ENCODE measurements at places on chromosomes 5 and 9. TPM values are rescaled to one million over a fixed set of nuclear protein-coding genes. Genes with fewer than 3 reads are reported as not detected.
A peak's percentile ranks its signal among the peaks of the same experiment; 100 is the strongest.

GRCh38 chr5:174844971-174845370 lies 120.6 kb downstream of the MSX2 start:
- DNase-seq: no peak

DNA sequence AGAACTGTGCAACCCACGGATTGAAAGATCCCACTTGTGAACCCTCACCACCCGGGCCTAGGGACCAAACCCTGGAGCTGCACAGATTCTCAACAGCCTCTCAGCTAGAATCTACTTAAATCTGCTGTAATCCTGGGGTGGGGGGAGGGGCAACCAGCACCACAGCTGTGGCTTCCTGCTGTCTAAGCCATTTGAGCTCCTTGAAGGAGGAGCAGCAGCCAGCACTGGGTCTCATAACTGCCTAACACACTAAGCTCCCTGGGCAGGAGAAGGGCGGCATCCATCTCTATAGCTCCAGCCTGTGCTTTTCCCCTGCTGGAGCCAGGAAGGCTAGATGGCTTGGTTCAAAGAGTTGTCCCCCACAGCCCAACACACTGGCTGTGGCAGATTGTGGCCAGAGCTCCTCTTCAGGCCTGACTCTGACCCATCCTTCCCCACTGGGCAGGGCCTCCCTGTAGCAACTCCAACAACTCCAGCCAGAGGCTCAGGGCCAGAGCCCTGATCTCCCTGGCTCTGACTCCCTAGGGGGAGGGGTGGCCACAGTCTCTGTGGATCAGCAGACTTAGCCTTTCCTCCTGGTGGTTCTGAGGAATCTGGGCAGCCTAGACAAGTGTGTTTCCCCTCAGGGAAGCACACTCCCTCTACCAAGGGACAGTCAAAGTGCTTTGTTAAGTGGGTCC lies 72.0 kb upstream of the C9orf72 start:
- no peak for DNase-seq

GRCh38 chr5:156912869-156913268 lies 50.2 kb downstream of the TIMD4 start:
- no peak for DNase-seq

GRCh38 chr9:76700916-76701315 lies 63.3 kb upstream of the PCA3 start:
- DNase-seq: no peak

- no peak for DNase-seq
Measured at GRCh38 chr5:136639616-136640015, 274.3 kb upstream of the TRPC7 start.

DNA sequence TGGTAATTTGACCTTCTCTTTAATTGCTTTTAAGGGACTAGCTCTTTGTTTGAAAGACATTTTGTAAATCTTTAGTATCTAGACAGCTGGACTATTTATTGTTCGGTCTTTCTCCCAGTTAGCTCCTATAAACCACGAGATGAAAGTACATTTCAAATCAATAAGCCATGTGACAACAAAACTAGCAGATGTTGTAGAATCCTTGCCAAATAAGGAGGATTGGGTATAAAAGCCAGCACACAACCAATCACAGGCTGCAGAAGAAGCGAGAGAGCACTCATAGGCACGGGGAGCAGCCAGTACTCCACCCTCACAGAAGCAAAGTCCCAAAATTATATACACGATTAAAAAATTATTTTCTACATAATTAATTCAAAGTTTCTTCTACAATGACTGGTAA lies 8.1 kb upstream of the OMD start:
- DNase-seq: no peak

- no peak for DNase-seq
Measured at GRCh38 chr5:81820863-81821262, 70.0 kb upstream of the SSBP2 start.

- no peak for DNase-seq
Measured at GRCh38 chr5:113317636-113318035, 117.2 kb downstream of the TSSK1B start.

GRCh38 chr5:170439944-170440269 lies 50.7 kb upstream of the KCNMB1 start:
- peak; percentile 74 for DNase-seq

GRCh38 chr5:35618781-35619180 lies 1.1 kb downstream of the SPEF2 start:
- DNase-seq: no peak

DNA sequence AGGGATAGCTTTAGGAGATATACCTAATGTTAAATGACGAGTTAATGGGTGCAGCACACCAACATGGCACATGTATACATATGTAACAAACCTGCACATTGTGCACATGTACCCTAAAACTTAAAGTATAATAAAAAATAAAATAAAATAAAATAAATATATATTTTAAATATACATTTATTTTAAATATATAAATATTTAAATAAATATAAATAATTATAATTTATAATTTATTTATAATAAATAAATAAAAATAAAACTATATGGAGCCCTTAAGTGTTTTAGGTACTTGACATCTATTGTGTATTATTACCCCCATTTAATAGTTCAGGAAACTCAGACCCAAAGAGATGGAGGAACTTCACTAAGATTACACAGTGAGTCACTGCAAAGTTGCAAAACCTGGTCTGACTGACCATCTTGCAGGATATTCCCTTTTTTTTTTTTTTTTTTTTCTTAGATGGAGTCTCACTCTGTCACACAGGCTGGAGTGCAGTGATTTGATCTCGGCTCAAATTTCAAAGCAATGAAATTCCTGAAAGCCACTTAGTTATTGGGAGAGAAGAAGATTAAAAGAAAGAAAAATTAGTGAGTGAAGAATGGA lies 5.8 kb upstream of the C5orf52 start:
- DNase-seq: no peak

DNA sequence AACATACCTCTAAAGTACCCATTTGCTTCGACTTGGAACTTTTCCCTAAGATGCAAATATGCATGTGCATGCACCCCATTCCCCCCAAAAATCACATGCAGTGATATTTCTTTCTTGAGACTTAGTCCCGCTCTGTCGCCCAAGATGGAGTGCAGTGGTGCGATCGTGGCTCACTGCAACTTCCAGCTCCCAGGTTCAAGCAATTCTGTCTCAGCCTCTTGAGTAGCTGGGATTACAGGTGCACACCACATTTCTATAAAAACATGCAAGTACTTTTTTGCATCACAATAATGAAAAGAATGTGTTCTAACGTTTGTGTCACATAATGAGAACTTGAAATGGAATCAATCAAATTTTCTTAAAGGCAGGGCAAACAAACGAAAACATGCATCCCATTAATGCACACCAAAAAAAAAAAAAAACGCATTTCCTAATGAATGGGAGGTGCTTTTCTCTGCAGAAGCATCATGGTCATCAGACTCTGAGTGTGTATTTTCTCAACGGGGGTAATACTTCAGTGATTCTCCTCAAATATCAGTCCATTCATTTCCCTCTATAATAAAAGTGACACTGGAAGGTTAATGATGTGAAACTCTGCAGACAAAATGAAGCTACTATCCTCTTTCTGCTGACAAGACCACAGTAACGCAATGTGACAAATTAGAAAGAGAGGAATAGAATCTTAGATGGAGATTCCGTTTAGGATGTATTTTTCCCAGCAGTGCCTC lies 389.4 kb downstream of the CTNND2 start:
- DNase-seq: no peak

- no peak for DNase-seq
Measured at GRCh38 chr9:73172901-73173215, 21.2 kb downstream of the ANXA1 start.

DNA sequence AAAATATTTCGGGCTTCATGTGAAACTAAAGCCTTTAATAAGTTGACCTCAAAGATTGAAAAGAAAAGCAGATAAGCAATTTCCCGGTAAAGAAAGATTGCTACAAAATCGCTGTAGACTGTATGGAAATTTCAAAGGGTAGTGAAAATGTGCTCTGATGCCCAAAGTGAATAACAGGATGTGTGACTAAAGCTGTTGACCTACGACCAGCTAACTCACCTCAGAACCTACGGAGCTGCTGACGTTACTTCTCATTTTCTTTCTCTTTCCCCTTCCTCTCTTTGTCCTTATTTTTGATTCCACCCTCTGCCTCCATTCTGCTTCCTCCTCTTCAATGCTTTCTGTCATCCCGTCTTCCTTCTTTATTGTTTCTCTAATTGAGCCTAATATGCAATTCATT lies 103.2 kb downstream of the PDE4D start:
- no peak for DNase-seq

DNA sequence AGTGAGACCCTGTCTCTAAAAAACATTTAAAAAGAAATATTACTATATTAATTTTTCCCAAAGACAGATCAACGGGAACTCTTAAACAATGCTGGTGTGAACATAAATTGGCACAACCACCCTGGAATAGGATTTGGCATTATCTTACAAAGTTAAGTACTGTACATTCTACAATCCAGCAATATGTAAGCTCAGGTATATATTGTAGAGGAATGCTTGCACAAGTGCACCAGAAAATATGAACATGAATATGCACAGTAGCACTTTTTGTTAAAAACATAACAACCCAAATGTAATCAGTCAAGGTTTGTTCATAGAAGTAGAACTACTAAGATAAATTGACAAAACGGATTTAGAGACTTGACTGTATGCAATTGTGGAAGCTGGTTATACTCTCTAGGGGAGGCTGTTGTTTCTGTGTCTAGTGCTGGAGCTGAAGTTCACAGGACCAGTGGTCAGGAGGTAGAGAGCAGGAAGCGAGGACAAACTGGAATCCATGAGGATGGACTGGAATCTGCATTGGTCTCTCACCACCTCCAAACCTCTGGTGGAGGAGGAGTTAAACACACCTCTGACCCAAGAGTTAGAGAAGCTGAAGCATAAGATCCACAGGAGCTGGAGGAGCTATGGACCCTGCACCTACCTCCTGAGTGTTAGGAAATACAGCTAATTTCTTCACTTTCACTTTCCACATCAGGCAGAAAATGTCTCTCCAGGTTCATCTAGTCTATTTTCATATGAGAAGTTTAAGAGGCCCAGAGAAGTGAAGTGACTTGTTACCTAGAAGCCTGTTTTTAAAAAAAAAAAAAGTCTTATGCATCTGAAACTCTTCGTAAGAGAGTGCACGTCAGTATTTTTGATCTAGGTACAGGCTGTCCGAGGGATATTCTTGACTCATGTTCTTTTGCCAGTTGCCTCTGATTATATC lies 20.3 kb upstream of the RIC1 start:
- DNase-seq: no peak

DNA sequence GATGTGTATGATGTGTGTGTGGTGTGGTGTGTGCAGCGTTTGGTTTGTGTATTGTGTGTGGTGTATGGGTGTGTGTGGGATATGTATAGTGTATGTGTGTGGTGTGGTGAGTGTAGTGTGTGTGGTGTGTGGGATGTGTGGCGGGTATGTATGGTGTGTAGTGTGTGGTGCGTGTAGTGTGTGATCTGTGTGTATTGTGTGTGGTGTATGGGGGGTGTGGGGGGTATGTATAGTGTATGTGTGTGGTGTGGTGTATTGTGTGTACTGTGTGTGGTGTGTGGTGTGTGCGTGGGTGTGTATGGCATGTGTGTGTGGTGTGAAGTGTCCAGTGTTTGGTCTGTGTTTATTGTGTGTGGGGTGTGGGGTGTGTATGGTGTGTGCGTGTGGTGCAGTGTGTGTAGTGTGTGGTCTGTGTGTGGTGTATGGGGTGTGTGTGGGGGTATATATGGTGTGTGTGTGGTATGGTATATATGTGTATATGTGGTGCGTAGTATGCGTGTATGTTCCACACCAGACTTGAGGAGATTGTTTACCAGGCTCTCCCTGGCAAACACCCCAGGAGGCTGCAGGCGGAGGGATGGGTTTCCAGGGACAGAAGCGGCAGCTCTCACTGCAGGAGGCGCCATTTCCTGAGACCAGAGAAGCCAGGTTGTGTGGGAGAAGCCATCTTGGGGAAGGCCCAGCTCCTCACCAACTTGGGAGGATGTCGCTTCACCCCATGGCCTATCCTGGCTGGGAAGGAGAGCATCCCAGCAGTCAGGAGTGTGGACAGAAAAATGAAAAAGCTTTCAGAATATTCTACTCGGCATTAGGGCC lies 138.1 kb downstream of the NXNL2 start:
- DNase-seq: no peak

DNA sequence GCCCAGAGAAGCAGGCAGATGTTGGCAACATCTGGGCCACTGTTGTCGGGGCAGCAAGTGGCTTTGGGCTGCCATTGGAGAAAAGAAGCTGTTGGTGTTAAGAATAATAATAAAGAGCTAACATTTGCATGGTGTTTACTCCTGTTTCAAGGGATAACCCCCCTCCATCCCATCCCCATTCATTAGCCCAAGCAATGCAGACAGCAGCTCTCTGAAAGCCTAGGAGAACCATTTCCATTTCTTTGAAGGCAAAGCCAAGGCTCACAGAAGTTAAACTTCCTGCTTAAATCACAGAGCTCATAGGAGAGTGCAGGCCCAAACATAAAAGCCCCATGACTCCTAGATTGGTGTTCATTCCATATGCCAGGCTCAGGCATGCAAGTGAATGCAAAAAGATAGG lies 175.4 kb downstream of the ASTN2 start:
- no peak for DNase-seq

- DNase-seq: no peak
Measured at GRCh38 chr9:92234514-92234913, 59.0 kb downstream of the IARS1 start.

DNA sequence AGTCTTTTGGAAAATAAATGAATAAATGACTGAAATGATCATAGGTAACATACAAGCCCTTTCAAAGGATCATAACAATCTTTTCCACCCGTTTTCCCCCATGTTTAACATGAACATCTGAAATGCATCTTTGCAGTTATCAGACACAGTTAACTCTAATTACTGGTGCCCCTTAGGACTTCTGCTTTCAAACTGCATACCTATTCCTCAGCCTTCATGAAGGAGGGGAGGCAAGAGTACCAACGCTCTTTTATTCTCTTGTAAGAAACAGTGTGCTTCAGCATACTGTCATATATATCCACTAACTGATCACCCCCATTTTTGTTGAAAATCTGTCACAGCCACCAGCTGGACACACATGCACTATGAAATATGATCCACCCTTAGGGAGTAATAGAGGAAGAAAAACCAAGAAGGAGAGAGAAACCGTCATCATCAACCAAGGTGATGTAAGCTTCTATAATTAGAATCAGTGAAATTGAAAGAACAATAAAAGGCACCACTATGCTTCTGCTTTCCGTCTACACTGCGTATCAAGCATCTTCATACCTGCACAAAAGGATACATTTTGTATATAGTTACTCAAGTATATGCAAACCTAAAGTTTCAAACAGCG lies 98.7 kb downstream of the RAPGEF6 start:
- DNase-seq: no peak

DNA sequence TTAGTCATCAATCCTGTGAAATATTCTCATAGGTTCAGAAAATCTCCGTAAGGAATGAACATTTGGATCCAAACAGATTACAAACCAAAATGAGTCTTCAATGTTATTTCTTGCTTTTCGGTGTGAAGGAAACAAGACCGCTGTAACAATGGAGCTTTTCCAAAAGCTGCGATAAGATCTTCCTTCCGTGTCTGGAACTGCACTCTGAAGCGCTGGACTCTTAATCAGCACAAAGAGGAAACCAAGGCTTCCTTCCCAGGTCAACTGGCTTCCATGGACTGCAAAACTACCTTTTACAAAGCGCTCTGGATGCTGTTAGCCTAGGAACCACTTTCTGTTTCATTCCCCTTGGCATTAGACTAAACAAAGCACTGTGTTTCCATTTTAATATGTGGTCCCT lies 137.9 kb upstream of the BASP1 start:
- DNase-seq: no peak

Gene RNF14
- total RNA-seq: 37.8 TPM

Gene BARX1
- not detected for total RNA-seq

Gene PTCH1
- 14.2 TPM for total RNA-seq

Gene PSMB7
- 121 TPM for total RNA-seq

Gene SLC6A19
- not detected for total RNA-seq

Gene DHFR
- total RNA-seq: 6.6 TPM

Gene N4BP3
- total RNA-seq: 4.9 TPM

Gene ZFP37
- 3.7 TPM for total RNA-seq

Gene DMGDH
- 4.2 TPM for total RNA-seq

Gene LRRC14B
- total RNA-seq: not detected

All from vagina (tissue), 2 donors.